HT-29 (cell line): ENCODE measurements at places on chromosomes 12 and 14. TPM values are rescaled to one million over a fixed set of nuclear protein-coding genes. Genes with fewer than 3 reads are reported as not detected.

DNA sequence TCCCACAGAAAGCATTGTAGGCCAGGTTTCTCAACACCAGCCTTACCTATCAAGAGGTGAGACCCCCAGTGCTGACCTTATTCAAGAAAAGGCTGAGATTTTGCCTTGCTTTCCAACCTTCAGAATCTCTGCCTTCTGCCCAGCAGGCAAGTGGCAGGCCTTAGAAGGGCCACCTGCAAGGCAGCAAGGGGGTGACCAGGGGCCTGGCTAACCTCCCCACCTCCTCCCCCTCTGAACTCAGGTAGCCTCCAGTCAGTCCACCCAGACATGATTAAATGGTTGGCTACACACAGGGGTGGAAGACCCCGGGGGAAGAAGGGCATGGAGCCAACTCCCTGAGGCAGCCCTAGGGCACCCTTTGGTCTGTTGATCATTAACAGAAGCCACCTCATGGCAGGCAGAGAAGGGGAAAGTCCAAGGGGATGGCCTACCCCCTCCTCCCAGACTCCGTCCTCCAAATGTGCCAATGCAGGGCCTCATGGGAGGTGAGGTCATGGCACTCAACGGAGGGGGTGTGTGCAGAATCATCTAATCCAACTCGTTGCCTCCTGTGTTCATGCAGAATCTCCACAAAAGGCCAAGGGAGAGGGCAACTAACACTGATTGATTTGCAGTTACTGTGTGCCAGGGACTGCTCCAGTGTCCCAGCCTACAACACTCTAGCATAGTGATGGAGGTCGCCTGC, 8.5 kb downstream of the ZFP36L1 start:
- peak; percentile 79 for DNase-seq

DNA sequence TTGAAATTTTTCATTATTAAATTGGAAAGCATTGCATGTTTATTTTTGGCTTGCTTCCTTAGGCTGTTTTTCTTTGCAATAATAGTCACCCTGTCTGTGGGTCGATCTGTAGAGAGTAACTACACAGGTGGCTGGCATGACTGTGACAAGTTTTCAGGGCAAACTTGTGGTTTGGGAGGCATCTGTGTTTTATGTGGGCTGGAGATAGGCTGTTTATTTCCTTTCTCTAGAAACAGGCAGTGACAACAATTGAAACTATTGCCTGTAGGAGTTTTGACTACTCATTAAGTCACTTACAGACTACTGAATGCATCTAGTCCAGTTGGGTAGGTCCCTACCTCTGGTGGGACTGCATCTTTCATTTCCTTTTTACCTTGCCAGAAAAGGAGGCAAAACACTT, 155.6 kb downstream of the DYRK2 start:
- no peak for DNase-seq

The DHRS2 gene
- total RNA-seq, result 14.0 and 14.7 TPM in 2 replicates

The DIABLO gene
- 47.0 TPM in 2 replicates for total RNA-seq
